ENCODE measurements at places on chromosomes 7 and 10.
A peak's percentile ranks its signal among the peaks of the same experiment; 100 is the strongest.

GRCh38 chr7:129285111-129285510 lies 60.3 kb downstream of the AHCYL2 start:
- DNase-seq: no peak

- no peak for DNase-seq
Observed at GRCh38 chr7:148121401-148121800, 469.2 kb upstream of the C7orf33 start.

DNA sequence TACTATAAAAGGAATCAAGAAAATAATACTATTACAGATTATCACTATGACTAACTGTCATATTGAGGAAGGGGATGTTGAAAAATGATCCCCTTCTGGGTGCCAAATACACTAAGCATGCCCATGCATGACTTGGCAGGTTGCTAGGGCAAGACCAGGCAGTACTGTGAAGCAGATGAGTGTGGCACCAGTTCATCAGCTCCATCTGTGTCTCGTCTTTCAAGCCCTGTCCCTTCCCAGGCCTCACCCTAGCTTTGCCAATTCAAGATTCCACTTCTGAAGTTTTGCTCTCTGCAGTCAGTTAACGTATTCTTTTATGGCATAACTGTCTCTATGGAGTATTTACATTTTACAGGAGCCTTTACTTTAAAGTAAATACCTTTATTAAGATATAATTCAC lies 135.6 kb upstream of the HPS1 start:
- no peak for DNase-seq

DNA sequence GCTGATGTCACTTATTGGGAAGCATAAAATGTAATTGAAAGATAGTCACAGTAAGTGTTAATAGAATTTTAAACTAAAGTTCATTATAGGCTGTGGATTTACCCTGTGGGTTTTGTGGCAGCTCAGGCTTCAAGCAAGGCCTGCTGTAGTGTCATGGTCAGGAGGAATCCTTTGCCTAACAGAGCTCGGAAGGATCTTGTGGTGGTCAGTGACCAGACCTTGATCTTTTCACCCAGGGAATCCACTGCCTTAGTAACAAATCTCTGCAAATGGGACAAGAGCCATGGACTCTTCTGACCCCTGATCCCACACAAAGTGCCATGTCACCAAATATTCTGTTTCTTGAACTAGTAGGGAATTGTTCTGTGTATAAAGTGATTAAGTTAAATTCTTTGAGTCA lies 20.6 kb upstream of the HDAC9 start:
- DNase-seq: no peak

- no peak for DNase-seq
Observed at GRCh38 chr7:90749774-90750173, 153.7 kb downstream of the CDK14 start.

DNA sequence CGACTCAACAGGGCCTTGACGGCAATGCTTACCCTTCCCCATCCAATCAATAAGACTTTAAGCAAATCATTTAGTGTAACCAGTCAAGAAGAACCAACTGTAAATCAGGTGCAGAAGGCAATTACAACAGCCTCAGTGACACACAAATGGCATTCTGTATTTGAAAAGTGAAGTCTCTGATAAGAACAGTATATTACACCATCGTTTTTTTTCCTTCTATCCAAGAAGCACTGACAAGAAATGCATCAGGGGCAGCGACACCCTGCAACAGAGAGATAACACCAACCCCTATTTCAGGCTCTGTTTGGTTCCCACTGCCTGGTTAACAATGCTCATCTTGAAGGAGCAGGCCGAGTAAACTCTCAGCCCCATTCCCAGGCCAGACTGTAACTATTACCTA lies 204.0 kb upstream of the AOAH start:
- no peak for DNase-seq

DNA sequence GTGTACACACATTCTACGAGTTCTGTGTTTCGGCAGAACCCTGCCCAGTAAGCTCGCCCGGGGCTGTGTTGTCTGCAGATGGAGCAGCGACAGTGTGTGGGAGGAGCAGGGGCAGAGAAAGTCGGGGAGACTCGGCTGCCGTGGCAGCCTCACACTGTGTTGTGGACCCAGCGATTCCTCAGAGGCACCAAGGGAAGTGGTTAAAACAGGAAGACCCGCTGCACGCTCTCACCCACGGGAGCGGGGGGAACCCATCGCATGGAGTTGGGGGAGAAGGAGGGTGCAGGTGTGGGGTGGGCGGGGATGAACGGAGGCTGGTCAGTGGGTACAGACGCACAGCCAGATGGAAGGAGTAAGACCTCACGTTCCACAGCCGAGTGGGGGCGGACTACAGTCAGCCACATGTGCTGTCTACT lies 250.2 kb downstream of the ELFN1 start:
- DNase-seq: no peak

- peak; percentile 60 for DNase-seq
Observed at GRCh38 chr7:26441002-26441521, 149.4 kb downstream of the SNX10 start.

- peak; percentile 42 for DNase-seq
Observed at GRCh38 chr7:140672382-140673062, at the start of gene ADCK2. Gene ADCK2 (plus strand): TSS chr7:140672945. CDS start chr7:140673331, 386 bp downstream.

DNA sequence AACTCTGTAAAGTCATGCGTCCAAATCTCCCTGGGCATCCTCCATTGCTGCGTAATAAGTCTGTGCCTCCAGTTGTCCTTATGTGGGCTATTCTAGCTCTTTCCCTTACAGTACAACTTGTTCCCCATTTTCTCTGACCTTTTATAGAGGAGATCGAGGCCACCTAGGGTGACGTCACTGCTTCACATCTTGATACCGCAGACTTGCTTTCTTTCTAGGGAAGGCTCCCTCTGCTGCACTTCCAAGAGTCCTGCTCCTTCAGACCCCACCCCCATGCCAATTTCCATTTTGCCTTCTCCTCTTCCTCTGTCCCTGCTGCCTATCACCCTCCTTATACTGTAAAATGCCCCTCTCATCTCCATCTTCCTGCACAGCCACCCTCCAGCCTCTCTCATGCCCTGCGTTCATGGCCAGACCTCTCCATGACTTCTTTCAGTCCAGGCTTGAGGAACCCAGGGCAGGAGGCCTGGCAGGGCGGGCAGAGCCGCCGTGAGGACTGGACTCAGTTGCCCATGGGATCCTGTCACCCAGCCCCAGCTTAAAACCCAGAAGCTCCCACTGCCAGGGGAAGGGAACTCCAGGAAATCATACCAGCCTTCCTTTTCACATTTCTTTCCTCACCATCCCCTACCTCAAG lies 57.5 kb downstream of the CAMK1D start:
- no peak for DNase-seq

DNA sequence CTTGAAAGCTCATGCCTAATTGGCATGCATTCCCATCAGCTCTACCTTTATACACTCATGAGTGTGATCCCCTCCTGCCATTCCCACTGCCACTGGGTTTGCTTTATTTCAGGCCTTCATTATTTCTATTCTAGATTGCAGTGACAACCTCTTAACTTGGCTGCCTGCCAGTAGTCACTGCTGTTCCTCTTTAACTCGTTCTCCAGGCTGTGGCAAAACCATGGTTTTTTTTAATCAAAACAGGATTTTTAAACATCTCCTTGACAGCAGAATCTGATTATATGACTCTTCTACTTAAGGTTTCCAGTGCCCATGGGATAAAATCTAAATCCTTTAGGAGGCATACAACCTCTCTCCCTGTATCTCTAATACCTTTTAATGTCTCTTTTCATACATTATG lies 223.7 kb upstream of the PCDH15 start:
- no peak for DNase-seq

GRCh38 chr7:22364900-22365299 lies 7.9 kb upstream of the RAPGEF5 start:
- no peak for DNase-seq

GRCh38 chr10:113060201-113061053 lies 110.4 kb downstream of the TCF7L2 start:
- DNase-seq: no peak

DNA sequence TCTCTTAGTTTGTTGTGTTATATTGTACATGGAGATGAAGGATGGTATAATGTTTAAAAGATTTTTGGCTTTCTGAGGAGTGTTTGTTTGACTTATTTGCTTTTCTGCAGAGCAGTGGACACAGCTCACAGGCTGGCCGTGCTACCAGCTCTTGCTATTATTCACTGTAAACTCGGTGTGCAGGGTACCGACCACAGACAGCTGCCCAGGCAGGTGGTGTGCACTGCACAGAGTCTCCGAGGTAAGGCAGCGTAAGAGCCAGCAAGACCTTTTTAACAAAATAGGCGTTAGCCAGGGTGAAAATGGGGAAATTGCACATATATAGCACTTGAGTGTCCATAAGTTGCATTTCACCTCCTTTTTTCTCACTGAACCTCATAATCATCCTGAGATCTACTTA lies 438.0 kb downstream of the CNTNAP2 start:
- no peak for DNase-seq

DNA sequence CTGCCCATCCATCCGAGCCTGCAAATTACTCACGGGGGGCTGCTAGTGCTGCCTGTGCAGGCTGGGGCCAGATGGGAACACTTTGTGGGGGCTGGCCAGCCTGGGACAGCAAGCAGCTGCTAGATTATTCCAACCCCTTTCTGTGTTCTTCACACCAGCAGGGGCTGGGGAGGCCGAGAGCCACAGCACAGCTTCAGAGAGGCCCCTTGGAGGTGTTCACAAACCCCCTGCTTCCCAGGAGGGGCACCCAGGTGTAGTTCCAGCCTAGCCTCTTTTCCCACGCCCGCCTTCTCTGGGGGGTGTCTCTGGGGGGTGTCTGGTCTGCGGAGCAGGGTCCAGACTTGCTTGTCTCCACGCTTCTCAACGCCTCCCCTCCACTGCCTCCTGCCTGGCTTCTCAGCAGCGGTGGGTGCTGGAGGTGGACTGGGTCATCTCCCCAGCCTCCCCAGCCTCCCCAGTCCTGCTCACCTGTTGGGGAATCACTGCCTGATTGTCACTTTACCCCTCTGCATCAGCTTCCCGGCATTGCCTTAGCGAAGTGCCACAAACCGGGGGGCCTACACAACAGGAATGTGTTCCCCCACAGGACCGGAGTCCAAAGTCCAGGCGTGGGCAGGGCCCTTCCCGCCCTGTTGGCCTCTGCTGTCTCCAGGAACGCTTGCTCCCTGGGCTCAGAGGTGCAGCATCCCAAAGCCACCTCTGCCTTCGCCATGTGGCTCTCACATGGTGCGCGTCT lies 74.0 kb upstream of the EN2 start:
- DNase-seq: no peak

- no peak for DNase-seq
Observed at GRCh38 chr7:1200045-1200444, 32.6 kb upstream of the UNCX start.

GRCh38 chr10:24824124-24824523 lies 100.4 kb upstream of the ARHGAP21 start:
- no peak for DNase-seq

DNA sequence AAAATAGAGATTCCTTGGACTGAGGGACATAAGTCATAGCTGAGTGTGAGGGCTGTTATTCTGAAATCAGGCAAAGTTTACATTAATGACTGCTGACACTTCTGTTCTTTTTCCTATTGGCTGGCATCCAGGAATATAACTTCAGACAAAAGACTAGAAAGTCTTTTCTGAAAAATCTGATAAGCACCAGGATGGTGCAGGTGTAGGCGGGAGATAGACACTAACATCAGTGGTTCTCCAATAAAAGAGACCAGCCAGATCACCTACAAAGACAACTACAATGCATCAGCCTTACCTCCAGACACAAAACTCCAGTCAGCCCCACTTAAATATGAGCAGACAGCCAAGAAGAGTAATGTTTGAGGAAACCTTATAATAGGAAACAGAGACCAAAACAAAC lies 168.3 kb upstream of the LRGUK start:
- no peak for DNase-seq

DNA sequence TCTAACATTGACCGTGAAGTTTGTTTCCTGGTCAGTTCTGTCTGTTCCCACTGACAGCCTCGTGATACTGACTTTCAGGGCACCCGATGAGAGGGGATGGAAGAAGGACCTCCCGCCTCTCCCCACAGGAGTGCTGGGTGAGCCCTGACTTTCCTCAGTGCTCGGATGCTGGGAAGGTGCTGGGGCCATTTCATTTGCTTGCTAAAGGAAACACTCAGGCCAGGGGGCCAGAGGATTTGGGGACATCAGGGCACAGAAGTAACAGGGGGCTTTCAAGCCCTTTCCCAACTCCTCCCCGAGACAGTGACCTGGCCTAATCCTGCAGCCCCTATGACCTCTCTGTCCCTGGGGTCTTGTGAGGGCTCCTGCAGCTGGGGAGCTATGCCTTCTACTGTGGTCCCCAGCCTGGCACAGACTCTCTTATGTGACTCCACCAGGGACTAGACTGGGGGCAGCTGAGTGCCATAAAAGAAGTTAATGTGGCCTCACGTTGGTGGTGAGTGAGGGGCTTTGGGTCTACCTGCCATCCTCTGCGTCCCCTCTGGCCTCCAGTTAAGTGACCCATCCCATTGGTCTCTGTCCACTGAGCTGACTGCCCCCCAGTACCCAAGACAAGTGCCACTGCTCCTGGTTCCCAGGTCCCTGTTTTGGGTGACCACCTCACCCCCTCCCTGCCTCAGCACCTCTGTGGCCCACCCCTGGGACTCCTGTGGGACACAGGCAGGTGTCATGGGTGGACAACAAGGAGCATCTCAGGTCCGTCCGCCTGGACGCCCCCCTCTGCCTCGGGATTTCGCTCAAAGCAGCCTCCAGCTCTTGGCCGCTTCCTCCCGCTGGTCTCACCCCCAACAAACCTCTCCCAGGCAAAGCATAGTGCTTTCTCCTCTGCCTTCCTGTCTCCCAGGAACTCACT lies 33.4 kb upstream of the HSPA12A start:
- no peak for DNase-seq

DNA sequence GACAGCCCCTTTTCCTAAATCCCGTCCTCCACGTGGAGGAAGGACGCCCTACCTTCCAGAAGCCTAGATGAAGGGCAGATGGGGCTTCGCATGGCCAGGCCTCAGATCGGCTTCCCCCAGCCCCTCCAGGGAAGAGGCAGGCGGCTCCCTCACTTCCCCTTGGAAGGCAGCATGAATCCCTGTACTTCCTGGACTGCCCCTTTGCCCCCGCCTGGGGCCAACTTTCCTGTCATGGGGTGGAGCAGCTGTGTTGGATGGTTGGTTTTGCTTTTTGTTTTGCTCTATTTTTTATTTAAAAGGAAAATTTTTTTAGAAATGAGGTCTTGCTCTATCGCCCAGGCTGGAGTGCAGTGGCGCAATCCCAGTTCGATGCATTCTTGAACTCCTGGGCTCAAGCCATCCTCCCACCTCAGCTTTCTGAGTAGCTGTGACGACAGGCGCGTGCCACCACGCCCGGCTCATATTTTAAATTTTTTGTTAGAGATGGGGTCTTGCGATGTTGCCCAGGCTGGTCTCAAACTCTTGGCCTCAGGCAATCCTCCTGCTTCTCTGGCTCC lies 27.2 kb downstream of the GTF2IRD1 start:
- no peak for DNase-seq

- peak; percentile 52 for DNase-seq
Observed at GRCh38 chr10:3066317-3067117, 831 bp upstream of the PFKP start.

All from right kidney (tissue), 9 donors.